Stimulated activated CD8-positive, alpha-beta memory T cell treated with anti-CD3 and anti-CD28 coated beads, Interleukin-15, amount 100 ng/mL, for 24 hours (primary cell): ENCODE measurements at places on chromosomes 2 and 18.

DNA sequence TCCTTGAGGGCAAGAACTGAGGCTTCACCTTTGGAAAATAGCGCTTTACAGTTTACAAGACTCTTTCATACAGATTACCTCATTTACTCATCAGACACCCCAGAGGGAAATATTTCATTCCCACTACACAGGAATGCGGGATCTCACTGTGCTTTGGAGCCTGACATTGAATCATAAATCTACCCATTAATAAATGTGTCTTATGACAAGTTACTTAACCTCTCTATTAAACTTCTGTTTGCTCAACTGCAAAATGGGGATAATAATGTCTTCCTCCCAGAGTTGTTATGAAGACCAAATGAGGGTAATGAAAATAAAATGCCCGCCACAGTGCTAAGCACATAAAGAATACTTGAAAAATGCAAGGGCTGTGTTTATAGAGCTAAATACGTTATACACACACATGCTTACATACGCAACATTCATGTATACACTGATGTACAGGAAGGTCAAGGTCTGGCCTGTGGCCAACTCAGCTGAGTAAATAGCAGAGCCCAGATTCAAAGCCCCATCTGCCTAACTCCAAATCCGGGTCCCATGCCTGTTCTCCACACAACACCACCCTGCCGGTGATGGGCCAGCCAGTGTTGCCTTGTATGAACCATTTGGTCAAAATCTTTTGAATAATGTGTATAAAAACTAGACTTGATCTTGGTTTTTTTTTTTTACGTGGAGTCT, 77.8 kb upstream of the STPG4 start:
- DNase-seq: no peak

- no peak for DNase-seq
These were observed 70.3 kb downstream of the THADA start for GRCh38 chr2:43525506-43525905.

- DNase-seq: no peak
These were observed 28.4 kb upstream of the CCDC102B start for GRCh38 chr18:68769461-68769860.

GRCh38 chr2:229282758-229283546, 11.9 kb upstream of the PID1 start:
- no peak for DNase-seq

GRCh38 chr2:241522477-241522876, 14.1 kb upstream of the STK25 start:
- no peak for DNase-seq

- DNase-seq: no peak
These were observed 659.0 kb upstream of the CDH7 start for GRCh38 chr18:65091744-65092329.

DNA sequence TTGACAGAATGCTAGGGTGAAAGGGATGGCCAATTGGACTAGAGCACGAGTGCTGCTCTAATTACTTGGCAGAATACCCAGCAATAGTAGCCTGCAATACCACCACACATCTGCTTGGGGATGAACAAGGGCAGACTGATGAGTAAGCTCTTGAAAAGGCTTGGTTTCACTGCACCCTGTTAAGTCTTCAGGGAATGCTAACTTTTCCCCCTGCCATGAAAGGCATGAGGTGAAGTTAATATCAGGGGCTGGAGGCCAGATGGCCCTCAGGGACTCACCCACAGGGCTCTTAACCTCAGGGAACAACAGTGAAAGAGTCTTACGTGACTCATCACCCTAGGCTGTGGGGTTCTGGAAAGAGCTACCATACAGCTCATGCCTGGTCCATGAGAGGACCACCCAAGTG, 51.7 kb upstream of the MYL1 start:
- no peak for DNase-seq

DNA sequence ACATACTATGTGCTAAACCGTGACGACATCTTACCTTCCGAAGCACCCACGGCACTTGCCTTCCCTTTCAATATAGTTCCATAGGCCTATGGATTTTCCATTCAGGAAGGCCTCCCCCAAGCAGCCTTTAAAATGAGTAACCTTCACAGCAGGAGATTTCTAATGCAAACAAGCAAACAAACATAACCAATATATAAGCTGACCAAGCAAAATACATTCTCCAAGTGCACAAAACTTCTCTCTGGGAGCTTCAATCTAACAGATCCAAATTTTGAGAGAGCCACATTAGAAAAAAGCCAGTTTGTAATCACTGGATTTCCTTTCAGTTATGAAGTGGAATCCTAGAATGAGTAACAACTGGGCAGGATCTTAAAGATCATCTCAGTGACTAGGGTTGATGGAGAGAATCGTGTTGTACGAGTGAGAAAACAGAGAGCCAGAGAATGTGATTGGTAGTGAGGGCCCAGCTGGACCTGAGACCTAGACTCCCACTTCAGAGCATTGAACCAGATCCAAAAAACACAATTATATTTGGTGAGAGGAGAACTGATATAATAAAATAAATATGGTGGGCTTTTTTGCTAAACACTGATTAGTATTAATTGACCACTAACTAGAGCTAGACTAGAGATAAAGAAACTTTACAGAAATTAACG, 145.6 kb downstream of the LAMA1 start:
- DNase-seq: no peak

GRCh38 chr2:129059476-129059875, 740.8 kb upstream of the HS6ST1 start:
- no peak for DNase-seq

- no peak for DNase-seq
These were observed 61.1 kb upstream of the RND3 start for GRCh38 chr2:150548527-150548926.

DNA sequence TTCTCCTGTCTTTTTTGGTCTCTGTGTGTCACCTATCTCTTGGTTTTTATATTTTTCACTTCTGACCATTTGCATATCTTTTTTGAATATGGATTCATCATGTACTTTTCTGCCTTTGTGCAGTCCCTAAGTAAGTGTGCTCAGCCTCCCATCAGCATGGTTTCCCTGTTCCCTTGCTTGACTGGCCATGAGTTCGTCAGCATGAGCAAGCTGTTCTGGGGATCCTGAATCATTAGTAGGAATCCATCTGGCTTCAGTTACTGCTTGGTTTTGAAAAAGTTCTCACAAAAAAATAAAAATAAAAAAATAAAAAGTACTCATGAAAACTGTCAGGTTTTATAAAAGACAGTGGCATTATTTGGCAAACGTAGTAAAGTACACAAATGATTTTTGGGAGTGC, 144.1 kb downstream of the NCOA1 start:
- DNase-seq: no peak
